Caki2 (cell line): ENCODE measurements at places on chromosomes 1 and 21.

GRCh38 chr1:100387209-100387608 lies 34.9 kb downstream of the CDC14A start:
- DNase-seq = no peak

- DNase-seq = no peak
Observed at GRCh38 chr1:91501523-91501851, 836 bp downstream of the CDC7 start.

- DNase-seq = no peak
Observed at GRCh38 chr1:19845555-19845954, 30.5 kb upstream of the RNF186 start.

- no peak for DNase-seq
Observed at GRCh38 chr21:42091899-42092508, 20.9 kb downstream of the UMODL1 start.

- DNase-seq = no peak
Observed at GRCh38 chr1:219659684-219660083, 46.8 kb upstream of the ZC3H11B start.
